ENCODE measurements at places on chromosomes 11 and 22.

DNA sequence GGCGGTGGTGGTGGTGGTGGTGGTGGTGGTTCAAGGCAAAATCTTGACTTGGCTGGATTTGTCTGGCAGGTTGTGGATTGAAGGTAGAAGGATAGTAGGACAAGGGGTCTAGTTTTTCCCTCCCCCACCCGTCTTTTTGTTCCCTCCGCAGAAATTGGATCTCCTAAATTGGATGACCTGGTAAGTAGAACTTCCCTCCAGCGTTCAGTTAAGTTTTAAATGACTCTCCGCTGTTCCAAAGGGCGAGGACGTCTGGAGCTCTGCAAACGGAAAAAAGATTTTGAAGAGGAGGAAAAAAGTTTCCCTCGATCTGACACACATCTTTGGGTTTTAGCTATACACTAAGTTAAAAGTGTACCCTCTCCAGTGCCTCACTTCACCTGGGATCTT lies 422 bp upstream of the LGR4 start:
- no peak for DNase-seq

DNA sequence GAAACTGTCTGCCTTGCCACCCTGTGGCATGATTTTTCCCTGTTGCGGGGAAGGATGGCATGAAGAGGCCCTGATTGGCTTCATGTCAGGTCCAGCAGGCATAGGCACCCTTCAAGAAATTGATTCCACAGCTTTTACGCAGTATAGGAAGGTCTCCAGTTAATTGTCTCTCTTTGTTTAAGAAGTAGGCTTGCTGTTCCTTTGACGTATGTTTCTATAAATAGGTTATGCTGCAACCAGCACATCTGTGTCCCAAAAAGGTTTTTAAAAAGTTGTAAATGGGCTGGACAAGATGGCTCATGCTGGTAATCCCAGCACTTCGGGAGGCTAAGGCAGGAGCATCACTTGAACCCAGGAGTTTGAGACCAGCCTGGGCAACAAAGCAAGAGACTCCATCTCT lies 62.6 kb downstream of the CD6 start:
- DNase-seq, result no peak

- no peak for DNase-seq
These were observed 596.0 kb upstream of the B3GAT1 start for GRCh38 chr11:135008001-135008405.

DNA sequence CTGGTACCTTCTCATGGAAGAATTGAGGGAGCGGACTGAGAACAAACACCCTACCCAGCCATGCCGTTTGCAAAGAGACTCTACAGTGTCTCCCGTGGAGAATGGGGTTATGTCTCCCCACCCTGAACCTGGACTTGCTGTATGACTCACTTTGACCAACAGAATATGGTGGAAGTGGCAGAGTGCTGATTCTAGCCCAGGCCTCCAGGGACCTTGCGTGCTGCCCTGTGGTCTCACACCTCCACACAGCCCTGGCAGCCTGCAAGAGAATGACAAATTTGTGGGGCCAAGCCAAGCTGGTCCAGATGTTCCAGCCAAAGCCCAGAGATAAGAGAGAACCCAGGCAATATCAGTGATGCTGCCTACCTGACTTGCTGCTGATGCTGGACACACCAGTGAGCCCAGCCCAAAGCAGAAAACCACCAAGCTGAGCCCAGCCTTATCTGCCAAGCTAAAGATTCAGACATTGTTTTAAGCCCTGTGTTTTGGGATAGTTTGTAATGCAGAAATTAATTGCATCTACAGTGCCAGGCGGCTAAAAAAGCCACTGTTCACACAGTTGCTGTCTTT lies 8.1 kb upstream of the LINC01488 start:
- no peak for DNase-seq

DNA sequence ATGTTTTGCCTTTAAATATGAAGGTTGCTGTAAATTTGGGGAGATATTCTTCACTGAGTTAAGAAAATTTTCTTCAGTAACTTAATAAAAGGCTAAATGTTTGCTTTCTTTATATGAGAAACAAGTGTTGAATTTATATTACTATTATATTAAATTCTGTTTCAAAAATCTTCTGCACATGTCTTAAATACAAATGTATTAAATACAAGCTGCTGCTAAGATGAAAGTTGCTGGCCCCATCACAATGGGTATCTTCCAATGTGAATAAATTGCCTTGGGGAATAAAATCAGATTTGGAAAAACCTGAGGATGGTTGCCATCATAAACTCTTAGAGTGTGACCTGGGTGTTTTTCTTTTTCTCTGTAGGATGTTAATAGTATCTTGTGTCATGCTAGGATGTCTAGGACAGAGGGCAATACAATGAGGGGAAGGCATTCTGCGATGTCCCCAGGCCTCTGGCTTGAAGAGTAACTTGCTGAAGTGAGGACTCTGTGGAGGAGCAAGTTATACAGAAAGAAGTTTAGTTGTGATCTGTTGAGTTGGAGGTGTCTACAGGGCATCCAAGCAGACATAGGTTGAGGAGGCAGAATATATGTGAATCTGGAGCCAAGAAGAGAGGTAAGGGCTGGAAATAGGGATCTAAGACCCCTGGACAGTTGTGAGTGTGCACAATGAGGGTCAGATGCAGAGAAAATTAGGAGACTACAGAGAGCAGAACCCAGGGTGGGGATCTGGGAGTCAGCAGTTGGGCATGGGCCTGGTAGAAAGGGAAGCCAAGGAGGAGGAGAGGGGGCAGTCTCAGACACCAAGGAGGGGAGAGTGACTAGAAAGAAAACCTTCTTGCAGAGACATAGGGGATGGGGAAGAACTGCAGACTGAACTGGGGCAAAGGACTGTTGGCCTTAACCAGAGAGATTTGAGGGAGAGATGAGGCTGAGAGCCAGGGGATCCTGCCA lies 4.8 kb downstream of the IGLL5 start:
- DNase-seq, result no peak

DNA sequence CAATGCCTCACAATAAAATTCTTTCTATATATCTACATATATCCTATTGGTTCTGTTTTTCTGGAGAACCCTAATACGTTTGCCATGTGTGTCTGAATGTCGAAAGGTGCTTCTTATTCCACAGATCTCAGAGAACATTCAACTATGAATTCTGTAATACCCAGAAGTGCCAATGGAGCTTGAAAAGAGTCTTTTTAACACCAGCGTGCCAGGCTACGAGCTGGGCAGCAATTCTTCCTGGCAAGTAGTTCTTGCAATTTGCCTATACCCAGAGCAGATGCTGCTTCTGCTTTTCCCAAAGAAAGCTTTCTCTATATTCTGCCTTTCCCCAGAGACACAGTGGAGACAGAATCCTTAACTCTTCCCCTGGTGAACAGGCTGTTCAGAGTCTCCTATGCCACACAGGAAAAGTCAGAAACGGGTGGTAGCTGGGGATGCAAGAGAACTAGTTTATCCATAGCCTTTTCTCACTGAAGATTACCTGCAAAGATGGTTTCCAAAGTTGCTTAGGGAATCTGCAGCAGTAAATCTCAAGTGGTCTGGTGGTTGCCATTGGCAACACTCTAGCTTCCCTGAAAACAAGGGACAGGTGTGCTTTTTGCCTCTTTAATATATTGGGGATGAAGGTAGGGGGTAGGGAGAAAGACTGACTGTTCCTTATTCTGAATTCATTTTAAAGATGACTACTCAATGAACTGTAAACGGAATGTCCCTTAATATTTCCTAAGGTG lies 16.8 kb upstream of the PAFAH1B2 start:
- no peak for DNase-seq

DNA sequence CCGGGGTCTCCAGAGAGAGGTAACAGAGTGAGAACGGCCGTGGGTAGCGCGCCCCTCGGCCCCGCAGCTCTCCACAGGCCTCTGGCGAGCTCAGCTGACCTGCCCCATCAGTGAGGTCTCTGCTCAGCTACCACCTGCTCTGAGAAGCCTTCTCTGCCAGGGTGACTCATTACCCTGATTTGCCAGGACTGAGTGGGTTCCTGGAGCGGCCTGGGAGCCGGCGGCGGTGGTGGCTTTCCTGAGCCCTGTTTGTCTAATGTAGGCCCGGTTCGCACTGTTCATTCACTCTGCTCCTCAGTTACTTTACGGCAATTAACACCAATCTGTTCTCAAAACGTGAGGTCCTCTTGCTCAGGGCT lies 351.0 kb upstream of the B3GAT1 start:
- DNase-seq, result no peak

- DNase-seq, result no peak
These were observed 50.9 kb upstream of the PGR start for GRCh38 chr11:101180481-101180880.

- DNase-seq, result no peak
These were observed 20.3 kb downstream of the PPP2R1B start for GRCh38 chr11:111745719-111746504.

- peak; percentile 3 for DNase-seq
These were observed 85.9 kb downstream of the BUD13 start for GRCh38 chr11:116686866-116687265.

DNA sequence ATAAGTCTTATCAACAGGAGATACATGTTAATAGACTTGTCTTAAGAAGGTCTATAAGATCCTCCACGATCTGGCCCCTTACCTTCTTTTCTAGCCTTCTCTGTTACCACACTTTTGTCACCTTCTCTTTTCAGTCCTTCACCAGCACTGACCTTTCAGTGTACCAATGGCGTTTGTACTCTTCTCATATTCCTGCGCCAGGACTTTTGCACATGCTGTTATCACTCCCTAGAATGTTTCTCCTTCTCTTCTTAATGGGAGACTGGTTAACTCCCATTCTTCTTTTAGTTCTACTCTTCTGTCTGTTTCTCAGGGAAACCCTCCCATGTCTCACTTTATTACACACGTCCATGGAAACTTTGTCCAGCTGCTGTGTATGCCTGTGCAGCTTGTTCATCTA lies 4.4 kb upstream of the EED start:
- no peak for DNase-seq

DNA sequence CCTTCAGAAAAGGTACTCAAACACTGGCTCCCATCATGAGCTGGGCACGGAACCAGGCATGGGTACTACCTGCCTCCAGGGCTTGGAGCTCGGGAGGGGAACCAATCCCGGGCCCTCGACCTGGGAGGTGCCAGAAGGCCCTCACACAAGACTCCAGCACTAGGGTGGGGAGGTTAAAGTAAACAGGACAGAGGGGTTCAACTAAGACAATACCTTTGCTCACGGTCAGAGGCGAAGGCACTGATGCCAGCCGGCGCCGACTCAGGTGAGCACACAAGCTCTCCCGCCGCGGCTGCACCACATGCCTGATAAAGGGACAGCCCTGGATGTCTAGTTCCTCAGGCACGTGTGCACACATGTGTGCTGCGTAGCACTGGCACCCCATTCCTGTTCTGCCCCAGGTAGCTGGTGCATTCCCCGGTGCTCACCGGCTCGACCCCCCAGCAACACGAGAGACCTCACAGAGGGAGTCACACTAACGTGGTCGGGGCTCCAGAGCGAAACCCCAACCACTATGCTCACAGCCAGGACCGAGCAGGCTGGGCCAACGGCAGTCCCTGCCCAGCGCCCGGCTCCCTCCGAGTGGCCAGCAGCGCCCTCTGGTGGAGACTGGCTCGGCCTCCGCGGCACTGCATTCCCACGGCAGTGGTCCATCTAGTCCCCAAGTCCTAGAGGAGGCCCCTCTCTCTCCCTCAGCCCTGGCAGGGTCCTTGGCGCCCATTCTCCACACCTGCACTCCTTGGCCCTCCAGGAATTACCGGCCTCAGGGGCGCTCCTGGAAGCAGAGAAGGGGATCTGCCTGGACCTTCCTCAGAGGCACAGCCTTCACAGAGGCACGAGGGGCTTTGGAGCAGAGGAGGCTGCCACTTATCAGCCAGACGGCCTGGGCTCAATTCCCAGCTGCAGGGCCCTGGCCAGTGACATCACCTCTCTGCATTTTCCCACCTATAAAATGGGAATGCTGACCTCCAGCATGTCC lies 28.8 kb upstream of the MOB2 start:
- DNase-seq, result peak; percentile 92

GRCh38 chr11:2701230-2701629 lies 1.4 kb upstream of the KCNQ1OT1 start:
- DNase-seq, result no peak

DNA sequence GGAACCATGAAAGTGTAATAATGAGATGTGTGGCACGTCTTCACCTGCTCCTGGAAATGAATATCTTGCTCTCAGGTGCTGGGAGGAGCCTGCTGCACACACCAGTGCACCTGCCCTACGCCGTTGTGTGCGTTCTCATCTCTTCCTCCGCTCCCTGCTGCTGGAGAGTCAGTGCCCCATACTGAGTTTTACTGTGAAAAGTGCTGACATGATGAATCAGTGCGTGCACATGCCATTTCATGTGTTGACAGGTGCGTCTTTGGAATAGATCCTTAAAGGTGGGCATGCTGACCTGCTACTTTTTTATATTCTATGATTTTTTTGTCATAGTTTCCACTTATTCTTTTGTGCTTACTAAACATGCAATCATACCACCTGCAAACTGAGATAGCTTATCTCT lies 1015.8 kb downstream of the BRD1 start:
- no peak for DNase-seq

DNA sequence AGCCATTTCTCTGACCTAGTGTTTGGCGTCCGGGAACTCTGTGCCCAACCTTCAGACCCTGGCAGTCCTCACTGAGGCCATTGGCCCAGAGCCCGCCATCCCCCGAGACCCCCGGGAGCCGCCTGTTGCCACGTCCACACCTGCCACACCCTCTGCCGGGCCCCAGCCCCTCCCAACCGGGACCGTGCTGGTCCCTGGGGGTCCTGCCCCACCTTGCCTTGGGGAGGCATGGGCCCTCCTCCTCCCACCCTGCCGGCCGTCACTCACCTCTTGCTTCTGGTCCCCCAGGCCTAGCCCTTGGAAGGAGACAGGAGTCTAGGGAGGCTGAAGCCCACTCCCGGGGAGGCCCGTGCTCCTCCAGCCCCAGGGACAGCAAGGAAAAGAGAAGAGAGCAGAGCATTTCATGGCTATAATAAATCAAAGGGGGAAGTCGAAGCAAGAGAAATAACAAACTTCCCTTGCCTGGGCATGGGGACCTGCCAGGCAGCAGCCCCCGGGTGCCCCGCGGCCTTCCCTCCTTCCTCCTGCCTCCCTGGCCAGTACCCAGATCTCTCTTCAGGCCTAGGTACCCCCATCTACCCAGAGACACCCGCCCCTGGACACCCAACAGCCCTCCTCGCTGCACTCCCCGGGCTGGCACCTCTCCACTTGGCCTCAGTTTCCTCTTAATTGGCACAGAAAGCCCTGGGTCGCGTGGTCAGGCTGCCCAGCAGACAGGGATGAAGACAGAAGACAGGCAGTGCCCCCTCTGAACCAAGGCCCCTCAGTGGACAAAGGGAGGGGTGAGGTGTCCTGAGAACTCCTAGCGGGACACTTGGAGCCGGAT lies 13.0 kb upstream of the SLC39A13 start:
- DNase-seq, result no peak

DNA sequence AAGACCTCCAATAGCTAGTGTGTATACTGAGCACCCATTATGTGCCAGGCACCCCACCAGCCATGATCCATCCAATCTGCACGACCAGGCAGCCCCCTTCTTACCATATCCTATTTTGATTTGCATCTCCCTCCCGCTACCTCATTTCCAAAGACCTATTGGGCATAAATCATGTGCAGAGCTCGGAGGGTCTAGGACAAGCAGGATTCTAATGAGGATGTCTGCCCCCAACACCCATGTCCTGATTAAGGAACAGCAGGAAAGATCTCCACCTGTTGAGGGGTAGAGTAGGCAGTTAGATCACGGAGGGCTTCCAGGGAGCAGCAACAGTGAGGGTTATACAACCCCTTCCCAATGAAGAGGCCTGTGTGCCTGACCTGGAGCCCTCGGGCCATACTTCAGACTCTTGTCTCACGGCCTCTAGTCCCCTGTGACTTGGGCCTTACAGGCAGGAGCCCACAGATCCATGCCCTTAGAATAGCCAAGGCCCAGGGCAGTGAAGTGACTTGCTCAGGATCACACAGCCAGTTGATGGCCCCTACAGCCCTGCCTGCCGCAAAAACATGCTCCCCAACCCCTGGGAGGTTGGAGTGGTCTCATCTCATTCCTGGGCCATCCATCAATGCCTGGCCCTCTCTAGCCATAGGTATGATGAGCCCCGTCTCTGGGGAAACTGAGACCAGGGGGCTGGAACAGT lies 3.5 kb downstream of the RAB3IL1 start:
- DNase-seq, result no peak
